Fibroblast of skin of back (primary cell): ENCODE measurements at places on chromosomes 3 and 15.
A peak's percentile ranks its signal among the peaks of the same experiment; 100 is the strongest.

DNA sequence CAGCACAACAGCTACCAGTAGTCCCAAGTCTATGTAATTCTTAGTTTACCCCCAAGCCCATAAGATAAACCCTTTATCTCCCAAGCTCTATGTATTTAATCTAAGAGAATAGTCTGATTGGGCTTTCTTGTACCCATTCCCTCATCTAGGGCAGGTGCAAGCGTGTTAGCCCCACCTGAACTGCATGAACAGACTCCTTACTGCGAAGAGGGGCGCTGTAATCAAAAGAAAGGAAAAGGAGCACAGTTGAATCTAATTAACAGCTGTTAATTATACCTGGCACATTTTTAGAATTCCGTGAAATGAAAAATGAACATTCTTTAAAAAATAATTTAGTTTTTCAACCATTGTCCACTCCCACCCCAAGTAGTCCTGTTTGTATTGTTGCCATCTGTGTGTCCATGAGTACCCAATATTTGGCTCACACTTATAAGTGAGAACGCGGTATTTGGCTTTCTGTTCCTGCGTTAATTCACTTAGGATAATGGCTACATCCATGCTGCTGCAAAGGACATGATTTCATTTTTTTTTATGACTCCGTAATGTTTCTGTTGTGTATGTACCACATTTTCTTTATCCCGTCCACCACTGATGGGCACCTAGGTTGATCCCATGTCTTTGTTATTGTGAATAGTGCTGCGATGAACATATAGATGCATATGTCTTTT lies 26.5 kb upstream of the NEDD4 start:
- no peak for DNase-seq

- no peak for DNase-seq
Observed at GRCh38 chr3:170079536-170080165, 41.9 kb downstream of the GPR160 start.

DNA sequence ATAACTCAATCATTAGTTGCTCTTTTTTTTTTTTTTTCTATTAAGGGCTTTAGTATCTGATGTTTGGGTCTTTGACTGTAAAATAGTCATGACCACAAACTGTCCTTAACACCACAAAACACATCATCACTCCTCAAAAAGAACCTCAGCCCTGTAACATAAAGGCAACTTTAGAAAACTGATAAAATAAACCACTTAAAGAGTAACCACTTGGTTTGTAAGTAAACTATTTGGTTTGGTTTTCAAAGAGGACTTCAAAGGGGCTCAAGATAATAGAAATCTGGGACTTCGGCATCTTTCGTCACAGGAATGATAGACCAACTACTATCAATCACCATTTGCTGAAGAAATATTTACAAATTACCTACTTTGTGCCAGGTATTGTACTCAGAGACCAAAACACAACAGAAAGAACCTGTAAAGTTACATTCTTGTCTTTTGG lies 167.8 kb downstream of the FOXP1 start:
- no peak for DNase-seq

- no peak for DNase-seq
Observed at GRCh38 chr15:71385457-71385856, 270.2 kb downstream of the THSD4 start.

DNA sequence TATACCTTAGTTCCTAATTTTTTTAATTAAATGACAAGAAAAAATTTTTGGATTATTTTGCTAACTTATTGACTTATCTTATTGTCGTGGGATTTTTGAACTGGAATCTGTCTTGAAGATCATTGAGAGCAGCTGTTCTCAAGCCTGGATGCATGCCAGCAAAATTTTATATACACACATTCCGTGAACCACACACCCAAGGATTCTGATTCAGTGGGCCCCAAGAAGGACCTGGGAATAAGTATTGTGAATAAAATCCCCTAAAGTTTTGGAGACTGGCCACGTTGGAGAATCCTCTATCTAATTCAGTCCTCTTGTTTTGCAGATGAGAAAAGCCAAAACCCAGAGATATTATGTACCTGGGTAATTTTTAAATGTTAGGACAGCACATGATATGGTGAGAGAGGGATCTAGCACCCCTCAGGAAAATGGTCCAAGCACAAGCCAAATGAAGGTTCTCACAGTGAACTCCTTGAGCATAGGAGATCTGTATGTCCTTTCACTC lies 55.2 kb downstream of the UNC13C start:
- DNase-seq = no peak

GRCh38 chr15:86038491-86038890 lies 41.2 kb upstream of the AGBL1 start:
- DNase-seq = no peak

GRCh38 chr3:189262746-189263145 lies 91.0 kb downstream of the TPRG1 start:
- DNase-seq = peak; percentile 11

- DNase-seq = no peak
Observed at GRCh38 chr3:52041118-52041731, 15.1 kb downstream of the DUSP7 start.

DNA sequence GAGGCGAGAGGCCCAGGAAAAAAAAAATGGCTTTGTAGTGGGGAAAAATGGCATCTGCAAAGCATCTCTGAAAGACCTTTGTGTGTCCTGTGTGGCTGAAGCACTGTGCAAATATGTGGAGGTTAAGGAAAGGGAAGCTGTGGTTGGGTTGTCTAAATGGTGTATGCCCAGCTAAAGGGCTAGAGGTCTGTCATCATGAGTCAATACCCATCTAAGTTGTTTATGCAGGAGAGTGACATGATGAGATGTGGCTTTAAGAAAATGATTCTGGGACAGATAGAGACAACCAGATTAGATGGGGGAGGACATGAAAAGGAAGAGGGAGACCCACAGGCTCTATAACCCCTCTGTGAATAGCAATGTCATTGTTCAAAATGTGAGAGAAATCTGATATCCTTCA lies 280.7 kb downstream of the MFSD1 start:
- peak; percentile 77 for DNase-seq

DNA sequence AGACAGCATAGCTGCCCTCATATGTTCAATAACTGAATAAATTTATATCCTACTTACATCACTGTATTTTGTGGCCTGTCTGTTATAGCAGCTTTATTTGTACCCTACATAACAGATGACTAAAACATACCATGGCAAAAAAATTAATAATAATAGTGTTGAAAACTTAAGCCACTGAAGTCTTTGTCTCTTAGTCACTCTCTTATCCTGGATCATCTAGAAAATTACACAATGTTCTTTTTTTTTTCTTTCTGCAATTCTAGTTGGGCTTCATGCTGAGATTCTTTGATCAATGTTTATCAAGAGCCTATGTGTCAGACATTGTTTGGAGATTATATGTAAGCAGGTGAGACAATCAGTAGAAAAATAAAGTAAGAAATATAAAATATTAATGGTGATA lies 519.3 kb upstream of the ARPP21 start:
- no peak for DNase-seq

DNA sequence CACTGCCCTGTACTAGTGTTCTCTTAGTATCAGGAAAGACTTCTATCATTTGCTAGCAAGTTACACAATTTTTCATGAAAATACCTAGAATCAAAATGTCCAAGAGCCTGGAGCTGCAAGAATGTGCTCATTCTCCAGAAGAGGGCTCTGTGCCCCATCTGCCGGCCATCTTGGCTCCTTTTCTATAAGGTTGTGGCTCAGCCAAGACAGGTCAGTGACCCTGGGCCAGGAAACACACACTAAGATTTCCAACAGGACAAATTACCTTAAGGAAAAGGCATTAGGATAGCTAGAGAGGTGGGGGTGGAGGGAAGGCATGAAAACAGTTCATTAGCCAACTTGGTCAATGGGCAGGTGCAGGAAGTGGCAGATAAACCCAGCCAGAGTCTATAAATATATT lies 20.7 kb downstream of the TIMP4 start:
- DNase-seq = peak; percentile 15

- no peak for DNase-seq
Observed at GRCh38 chr15:84703808-84704207, 12.1 kb downstream of the SEC11A start.

GRCh38 chr3:195080571-195081151 lies 190.3 kb downstream of the XXYLT1 start:
- DNase-seq = no peak

GRCh38 chr15:96046620-96047240 lies 283.8 kb upstream of the NR2F2 start:
- DNase-seq = peak; percentile 36

DNA sequence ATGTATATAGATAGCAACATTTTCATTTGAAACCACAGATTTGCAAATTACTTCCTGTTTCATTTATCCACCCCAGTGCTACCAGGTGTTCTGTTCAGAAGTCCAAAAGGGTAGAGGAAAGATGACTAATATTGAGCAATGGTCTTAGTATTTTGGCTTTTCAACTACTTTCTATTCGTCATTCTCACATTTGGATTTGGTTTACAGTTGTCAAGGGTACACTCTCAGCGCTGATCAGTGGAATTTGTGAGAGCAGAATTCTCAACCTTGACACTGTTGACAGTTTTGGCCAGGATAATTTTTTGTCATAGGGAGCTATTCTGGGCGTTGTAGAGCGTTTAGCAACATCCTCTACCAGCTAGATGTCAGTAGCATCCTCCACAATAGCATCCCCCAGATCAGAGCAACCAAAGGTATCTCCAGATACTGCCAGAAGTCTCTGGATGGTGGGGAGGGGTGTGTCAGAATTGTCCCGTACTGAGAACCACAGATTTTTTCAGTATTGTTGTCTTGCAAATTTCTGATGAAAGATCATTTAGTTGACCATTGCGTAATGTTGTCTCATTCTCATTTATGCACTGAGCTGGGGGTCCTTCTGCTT lies 4.2 kb downstream of the HMCES start:
- no peak for DNase-seq

DNA sequence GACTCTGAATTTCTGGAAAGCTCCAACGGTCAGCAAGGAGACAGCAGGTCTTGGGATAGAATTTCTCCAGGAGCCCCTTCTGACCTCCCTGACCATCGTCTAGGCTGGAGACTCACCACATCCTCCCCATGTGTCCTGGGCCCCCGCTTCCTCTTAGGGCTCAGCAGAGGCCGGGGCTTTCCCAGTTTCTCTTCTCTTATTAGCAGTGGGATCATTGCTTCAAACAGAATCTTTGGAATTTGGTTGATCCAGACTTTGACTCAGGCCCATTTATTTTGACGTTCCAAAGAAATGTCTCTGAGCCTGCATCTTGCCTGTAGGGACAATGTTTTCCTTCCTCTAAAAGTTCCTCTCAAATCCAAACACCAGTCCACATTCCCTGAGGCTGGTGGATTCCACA lies 38.4 kb upstream of the SLC6A6 start:
- peak; percentile 70 for DNase-seq

- DNase-seq = no peak
Observed at GRCh38 chr3:177601152-177601551, 403.9 kb upstream of the TBL1XR1 start.
